Mesangial cell (primary cell): ENCODE measurements at places on chromosomes 6 and 20. TPM values are rescaled to one million over a fixed set of nuclear protein-coding genes. Genes with fewer than 3 reads are reported as not detected.

The CCN6 gene
- 0.33 TPM in 1 of 2 replicates, not detected in the other for total RNA-seq

The NKAPL gene
- total RNA-seq: 0.16 and 0.63 TPM in 2 replicates

The UNC93A gene
- total RNA-seq: not detected in 2 replicates

The TRIM10 gene
- total RNA-seq: not detected in 2 replicates

The ADAM33 gene
- total RNA-seq: 0.33 and 2.2 TPM in 2 replicates

The SLC32A1 gene
- total RNA-seq: not detected in 2 replicates

The ARMC12 gene
- 0.65 and 0.89 TPM in 2 replicates for total RNA-seq

The TUBB1 gene
- total RNA-seq: not detected in 2 replicates

The EMILIN3 gene
- 4.9 and 7.6 TPM in 2 replicates for total RNA-seq

The UNC5CL gene
- 1.1 and 22.1 TPM in 2 replicates for total RNA-seq

The GRIK2 gene
- 1.0 and 1.1 TPM in 2 replicates for total RNA-seq

The GRM1 gene
- under 0.01 and 0.25 TPM in 2 replicates for total RNA-seq

The XKR7 gene
- not detected in 2 replicates for total RNA-seq

The SLC4A11 gene
- 1.1 and 17.6 TPM in 2 replicates for total RNA-seq

The FAM162B gene
- not detected in 2 replicates for total RNA-seq

The NEDD9 gene
- total RNA-seq: 18.7 and 31.8 TPM in 2 replicates

The WFDC2 gene
- 0.98 and 9.8 TPM in 2 replicates for total RNA-seq
